ENCODE measurements at places on chromosomes 2 and 18.

- no peak for DNase-seq
These were observed 117.8 kb downstream of the NFATC1 start for GRCh38 chr18:79513381-79514081.

GRCh38 chr18:574149-574860 lies 5.9 kb upstream of the CETN1 start:
- no peak for DNase-seq

DNA sequence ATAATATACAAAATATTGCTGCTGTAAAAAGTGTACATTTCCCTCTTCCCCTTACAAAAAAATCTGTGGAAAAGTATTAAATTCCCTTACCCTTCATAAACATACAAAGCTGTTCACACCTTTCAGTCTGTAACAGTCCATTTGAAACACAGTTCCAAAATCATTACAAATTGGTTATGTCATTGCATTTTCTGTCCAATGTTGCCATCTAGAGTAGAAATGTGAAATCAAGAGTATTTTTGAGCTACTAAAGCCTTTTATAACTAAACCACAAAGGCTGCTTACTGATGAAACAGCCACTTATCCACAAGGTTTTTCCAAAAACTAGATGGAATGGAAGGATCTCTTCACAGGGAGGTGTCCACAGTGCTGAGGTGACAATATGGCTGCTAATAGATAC lies 72.5 kb downstream of the SS18 start:
- DNase-seq: no peak

GRCh38 chr2:235746257-235746934 lies 252.6 kb downstream of the AGAP1 start:
- DNase-seq: no peak

DNA sequence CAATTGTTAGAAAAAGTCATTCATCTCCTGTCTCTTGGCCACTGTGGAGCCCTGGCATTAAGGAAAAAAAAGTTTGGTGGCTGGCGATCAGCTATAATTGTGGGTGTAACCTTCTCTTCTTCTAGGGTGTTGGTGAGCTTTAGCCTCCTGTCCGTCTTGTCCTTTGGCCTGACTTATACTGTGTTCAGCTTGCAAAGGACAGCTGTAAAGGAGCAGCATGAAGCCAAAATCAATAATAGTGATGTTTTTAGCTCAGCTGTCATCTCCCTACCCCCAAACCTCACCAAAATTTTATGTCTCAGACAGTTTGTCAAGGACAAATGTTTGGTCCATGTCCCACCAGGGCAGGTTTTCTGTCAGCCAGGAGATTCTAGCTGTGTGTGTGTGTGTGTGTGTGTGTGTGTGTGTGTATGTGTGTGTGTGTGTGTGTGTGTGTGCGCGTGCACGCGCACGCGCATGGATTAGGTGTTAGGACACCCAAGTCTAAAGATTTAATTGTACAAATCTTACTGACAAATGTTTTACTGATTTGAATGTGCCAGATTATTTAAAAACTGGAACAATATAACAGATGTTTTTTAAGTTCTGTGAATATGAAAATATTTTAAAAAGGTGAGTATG lies 109.2 kb downstream of the PTPRM start:
- DNase-seq: no peak

- DNase-seq: no peak
These were observed 7.3 kb downstream of the KIF1A start for GRCh38 chr2:240812721-240813120.

- DNase-seq: no peak
These were observed 22.1 kb downstream of the KIF1A start for GRCh38 chr2:240797914-240798313.

- DNase-seq: no peak
These were observed 13.3 kb downstream of the LIMS2 start for GRCh38 chr2:127661949-127662510.

DNA sequence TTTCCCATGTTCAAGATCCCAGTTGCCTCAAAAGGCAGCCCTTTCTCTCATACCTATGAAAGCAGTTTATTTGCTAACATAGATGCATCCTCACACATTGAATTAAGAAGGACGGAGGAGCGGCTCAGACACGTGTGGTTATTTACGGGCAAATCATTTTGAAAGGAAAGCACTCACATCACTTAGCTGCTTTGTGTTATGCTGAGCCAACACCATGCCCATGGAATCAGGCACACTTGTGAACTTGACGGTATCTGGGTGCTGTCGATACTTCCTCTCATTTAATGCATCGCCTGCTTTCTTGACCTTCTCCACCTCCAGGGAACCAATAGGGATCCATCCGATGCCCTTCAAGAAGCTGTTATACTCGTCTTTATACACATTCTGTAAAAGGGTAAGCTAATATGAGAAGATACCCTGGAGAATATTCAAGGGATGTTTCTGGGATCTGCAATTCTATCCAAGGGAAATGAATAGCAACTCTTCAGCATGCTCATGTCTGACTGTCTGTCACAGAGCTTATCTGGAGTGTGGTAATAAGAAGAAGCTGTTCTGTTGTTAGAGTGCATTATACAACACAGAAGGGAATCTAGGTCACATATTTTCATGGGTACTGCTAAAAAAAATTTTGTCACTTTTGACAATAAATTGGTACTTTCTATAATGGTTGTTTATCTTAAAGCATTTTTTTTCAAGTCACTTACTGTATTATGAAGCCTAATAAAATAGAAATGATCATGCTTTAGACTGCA lies 63.3 kb downstream of the NEB start:
- no peak for DNase-seq

DNA sequence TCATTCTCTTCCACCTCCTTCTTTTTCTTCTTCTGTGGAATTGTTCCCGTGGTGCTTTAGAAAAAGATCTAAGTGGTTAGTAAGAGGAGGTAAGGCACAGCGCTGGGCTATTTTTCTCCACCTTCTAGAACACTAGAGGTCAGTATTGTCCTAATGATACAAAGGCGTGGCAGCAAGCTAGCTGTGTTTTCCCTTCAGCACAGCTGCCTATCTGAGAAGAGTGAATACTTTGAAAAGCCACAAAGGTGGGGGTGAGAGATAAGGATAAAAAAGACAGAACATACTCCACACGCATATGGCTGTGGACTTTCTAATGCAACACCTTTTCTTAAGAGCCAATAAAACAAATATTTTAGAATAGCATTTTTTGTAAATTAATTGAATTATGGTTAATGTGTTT lies 2.1 kb downstream of the CNTNAP5 start:
- DNase-seq: no peak

DNA sequence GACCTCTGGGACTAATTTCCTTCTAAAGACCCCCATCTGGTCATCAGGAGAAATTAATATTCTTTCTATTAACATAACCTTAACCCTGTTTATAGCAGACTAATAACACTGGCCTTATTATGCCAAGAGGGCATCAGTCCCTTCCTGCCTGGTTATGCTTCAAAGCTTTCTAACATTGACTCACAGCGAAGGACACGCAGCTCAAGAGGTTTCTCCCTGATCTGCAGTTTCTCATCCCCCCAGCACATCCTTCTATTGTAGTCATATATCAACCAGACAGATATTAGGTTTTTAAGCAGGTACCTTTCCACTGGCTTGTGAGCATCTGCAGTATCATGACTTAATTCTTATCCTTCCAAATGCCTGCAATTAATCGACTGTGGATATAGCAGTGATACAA lies 100.0 kb upstream of the CXCR4 start:
- no peak for DNase-seq

- DNase-seq: no peak
These were observed 48.2 kb downstream of the RNF138 start for GRCh38 chr18:32139835-32140283.

DNA sequence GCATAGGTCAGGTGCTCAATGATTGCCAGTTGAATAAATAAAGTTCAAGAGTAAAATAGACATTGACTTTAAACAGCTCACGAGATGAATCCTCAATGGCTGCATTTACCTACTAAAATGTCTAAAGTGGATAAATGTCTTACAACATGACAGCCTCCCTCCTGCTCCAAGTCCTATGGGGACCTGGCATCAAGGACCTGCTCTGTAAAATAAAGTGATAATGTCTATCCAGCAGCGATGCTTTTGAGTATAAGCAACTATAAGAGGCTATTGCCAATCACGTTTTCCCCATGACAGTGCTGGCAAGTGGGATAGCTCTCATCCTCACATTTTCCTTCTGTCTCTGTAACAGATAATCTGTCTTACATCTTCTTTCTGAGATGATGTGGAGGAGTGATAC lies 37.0 kb downstream of the RASGRP3 start:
- DNase-seq: no peak

DNA sequence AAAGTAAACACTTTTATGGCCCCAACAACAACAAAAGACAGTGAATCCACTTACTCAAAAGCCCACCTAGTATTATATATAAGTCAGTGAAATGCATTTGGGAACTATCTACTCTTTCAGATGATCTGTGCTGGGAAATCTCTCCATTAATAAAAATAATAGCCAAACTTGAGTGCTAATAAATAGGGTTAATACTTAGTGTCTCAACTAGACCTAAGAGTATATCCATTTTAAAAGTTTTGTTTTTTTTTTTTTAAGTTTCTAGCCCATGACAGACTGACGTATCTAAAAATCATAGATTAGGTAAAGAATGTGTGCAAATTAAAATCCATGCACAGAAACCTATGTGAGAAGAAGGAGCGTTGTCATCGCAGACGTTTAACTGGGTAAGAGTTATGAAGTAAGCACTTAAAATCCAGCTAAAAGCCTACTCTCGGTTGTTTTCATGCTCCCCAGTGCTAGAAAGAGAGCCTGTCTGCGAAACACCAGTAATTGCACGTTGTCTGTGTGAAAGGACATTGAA lies 83.4 kb upstream of the PELI1 start:
- DNase-seq: no peak

DNA sequence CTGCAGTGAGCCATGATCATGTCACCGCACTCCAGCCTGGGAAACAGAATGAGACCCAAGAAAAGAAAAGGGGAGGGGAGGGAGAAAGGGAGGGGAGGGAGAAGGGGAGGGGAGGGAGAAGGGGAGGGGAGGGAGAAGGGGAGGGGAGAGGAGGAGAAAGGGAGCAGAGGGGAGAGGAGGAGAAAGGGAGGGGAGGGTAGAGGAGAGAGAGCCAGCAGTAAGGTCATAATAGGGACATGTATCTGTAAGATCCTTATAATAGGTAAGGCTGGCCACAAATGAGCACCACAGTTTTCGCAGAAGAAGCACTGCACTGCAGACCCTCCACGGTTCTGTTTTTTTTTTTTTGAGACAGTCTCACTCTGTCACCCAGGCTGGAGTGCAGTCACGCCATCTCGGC lies 62.6 kb downstream of the STPG4 start:
- no peak for DNase-seq

GRCh38 chr2:126244937-126245336 lies 411.0 kb upstream of the GYPC start:
- DNase-seq: peak; percentile 1

GRCh38 chr2:110216803-110217202 lies 4.5 kb upstream of the MTLN start:
- no peak for DNase-seq

GRCh38 chr2:112019569-112019982 lies 35.5 kb upstream of the TMEM87B start:
- DNase-seq: no peak

GRCh38 chr2:134119117-134119712 lies 134.7 kb upstream of the MGAT5 start:
- DNase-seq: no peak

DNA sequence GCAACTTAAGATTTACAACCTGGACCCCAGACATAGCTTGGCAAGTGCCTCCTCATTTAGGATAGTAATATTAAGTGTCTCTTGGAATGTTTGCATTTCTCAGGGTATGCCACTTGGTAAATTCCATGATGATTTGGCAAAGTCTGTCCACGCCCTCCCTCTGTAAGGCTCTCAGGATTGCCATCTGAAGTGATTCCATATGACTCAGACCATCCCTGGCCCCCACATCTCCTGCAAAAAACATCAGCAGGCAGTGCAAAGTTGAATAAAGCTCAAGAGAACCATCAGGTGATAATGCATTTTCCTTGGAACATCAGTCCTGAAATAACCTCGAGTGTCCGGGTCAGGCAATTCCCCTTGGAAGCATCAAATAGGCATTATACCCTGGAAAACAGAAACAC lies 27.1 kb upstream of the PIEZO2 start:
- no peak for DNase-seq

GRCh38 chr18:80254971-80255500 lies 7.7 kb upstream of the PARD6G start:
- no peak for DNase-seq

GRCh38 chr18:21663578-21663977 lies 41.0 kb downstream of the ABHD3 start:
- DNase-seq: no peak

DNA sequence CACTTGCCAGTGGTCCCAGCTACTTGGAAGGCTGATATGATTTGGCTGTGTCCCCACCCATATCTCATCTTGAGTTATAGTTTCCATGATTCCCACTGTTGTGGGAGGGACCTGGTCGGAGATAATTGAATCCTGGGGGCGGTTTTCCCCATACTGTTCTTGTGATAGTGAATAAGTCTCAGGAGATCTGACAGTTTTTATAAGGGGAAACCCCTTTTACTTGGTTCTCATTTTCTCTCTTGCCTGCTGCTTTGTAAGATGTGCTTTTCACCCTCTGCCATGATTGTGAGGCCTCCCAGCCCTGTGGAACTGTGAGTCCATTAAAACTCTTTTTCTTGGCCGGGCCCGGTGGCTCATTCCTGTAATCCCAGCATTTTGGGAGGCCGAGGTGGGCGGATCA lies 265.4 kb upstream of the SPOPL start:
- DNase-seq: no peak

DNA sequence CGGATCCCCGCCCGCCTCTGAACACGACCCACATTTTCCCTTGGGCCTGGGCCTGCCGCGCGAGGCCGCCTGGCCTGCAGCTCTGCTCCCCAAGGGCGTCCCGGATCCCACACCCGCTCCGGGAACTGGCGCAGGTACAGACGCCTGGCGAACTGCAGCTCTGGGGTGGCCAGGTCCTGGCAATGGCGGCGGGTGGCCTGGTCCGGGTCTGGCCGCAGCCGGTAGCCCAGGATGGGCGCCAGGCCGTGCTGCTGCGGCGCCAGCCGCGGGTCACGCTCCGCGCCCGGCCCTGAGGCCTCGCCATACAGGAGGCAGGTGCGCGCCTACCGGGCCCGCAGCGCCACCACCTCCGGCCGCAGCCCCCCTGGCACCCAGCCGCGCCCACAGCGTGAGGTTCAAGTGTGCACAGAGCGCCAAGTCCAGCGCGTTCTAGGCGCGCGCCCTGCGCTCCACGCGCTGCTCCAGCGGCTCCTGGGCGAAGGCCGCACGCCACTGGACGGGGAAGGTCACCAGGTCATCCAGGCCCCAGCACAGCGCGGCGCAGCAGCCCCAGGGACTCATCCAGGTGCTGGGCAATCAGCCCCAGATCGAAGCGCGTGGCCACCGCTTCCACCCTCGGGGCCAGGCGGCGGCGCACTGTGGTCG lies 9.5 kb downstream of the AQP12A start:
- no peak for DNase-seq
